Smooth muscle cell of bladder (primary cell): ENCODE measurements at places on chromosomes 7 and 10. TPM values are rescaled to one million over a fixed set of nuclear protein-coding genes. Genes with fewer than 3 reads are reported as not detected.

The SLC26A3 gene
- total RNA-seq, result not detected in 2 replicates

The PLXNA4 gene
- 0.28 and 1.6 TPM in 2 replicates for total RNA-seq

The KIAA1217 gene
- 0.43 and 0.55 TPM in 2 replicates for total RNA-seq

The ASB10 gene
- not detected in 2 replicates for total RNA-seq

The GARIN1A gene
- total RNA-seq, result 0.43 and 0.83 TPM in 2 replicates

The HOXA3 gene
- total RNA-seq, result 1.8 and 3.2 TPM in 2 replicates
